ENCODE measurements at places on chromosomes 4 and X.

- no peak for DNase-seq
Observed at GRCh38 chr4:183408796-183409195, 35.6 kb upstream of the CDKN2AIP start.

DNA sequence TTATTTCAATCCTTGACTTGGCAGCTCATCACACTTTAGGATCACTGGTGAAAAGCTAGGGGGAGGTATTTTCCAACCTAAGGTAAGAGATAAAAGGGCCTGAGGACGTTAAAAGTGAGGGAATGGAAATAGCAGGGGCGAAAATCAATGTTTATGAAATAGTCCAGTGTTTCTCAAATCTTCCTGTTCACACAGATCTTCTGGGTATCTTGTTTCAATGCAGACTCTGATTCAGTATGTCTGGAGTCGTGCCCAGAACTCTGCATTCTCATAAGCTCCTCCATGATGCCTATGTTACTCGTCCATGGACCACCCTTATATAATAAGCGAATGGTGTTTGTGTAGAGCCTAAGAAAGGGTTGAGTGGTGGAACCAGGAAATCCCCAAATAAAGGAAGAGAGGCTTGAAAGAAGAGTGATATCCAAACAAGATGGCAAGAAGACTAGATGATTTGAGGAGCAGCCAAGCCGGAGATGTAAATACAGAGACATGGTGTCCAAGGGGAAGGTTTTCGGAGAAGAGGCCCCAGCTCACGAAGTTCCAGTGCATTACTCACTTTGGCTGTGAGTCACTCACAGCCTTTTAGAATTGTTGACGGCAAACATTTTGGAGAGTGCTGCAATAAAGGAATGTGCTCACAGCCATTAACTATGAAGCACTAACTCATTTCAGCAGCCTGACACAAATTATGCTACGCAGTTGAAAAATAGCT lies 215.6 kb upstream of the PPARGC1A start:
- peak; percentile 93 for DNase-seq

- peak; percentile 38 for DNase-seq
Observed at GRCh38 chr4:89486042-89486441, 178.4 kb upstream of the GPRIN3 start.

DNA sequence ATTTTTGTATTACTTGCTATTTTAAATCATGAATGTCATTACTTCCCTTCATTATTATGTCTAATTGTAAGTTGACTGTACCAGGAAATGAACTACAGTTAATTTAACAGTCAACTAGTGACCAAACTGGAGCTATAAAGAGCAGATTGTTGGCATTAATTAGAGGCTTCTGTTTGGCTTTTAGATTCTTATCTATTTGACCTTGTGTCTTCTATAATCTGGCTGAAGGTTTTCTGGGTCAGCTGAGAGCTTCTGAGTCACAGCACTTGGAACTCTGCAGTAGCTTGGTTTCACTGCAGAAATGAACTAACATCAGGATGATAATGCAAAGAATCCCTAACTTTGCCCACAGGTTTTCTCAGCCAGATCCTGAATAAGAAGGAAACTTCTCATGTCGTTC lies 169.2 kb upstream of the LEF1 start:
- peak; percentile 23 for DNase-seq

DNA sequence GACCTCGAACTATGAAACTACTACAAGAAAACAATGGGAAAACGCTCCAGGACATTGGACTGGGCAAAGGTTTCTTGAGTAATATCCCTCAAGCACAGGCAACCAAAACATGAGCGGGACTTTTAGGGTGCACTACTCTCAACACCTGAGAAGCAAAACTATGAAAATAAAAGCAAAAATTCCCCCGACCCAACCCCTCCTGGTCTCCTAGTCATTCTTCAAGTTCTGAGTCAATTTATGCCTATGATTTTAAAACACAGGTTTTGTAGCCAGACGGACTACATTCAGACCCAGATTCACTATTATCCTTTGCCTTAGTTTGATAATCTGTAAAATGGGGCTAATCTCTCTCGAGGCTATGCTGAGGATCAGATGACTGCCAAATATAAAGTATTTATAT lies 97.0 kb downstream of the SOWAHB start:
- DNase-seq, result no peak

DNA sequence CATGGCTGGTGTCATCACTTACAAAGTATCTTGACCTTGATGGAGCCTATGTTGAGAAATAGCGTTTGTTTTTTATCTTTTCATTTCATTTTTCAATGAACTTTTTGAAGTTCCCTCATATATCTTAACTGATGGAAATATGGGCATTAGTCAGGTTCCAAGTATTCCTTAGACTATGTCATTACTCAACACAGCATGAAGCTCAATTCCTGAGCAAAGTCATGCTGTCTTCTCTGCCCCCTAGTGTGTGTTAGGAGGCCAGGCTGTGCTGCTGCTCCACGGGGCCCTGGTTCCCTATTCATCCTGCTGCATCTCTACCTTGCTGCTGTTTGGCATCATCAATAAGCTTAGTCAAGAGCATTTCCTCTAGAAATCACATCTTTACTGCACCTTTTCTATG lies 40.9 kb downstream of the GPR143 start:
- DNase-seq, result no peak

DNA sequence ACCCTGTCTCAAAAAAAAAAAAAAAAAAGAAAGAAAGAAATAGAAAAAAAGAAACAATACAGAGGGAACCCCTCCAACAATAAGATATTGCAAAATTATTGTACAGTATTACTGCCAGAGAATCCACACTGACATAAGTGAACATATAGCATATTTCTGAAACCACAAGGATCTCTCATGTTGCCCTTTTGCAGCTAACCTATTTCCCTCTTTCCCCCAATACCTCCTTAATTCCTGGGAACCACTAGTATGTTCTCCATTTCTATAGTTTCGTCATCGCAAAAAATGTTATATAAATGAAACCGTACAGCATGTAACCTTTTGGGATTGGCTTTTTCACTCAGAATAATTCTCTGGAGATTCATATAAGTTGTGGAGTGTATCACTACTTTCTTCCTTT lies 20.0 kb upstream of the BMP2K start:
- DNase-seq, result no peak

Data from AG08395 (cell line).